ENCODE measurements at places on chromosomes 7 and 10.
A peak's percentile ranks its signal among the peaks of the same experiment; 100 is the strongest.

- no peak for DNase-seq
These were observed 63.7 kb downstream of the TSPAN12 start for GRCh38 chr7:120794106-120794729.

GRCh38 chr10:18647945-18648344, 3.4 kb downstream of the NSUN6 start:
- peak; percentile 39 for DNase-seq

DNA sequence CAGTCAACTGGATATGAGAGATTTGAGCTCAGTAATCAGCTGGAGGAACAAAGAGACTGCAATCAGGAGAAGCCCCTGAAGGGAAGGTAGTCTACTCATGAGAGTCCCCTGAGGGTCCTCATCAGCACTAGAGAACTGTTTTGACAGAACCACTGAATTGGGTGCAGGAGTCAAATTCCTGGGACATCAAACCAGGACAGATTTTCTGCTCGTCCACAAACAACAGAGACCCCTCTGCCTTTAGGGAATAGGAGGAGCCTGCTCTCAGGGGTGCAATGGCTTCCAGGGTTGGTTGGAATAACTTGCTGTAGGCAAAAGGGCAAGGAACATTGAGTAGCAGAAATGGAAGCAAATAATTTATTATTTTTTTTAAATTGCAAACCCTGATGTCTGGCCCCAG, 21.9 kb upstream of the NEUROD6 start:
- no peak for DNase-seq

GRCh38 chr10:75261813-75262705, 26.3 kb upstream of the COMTD1 start:
- no peak for DNase-seq

DNA sequence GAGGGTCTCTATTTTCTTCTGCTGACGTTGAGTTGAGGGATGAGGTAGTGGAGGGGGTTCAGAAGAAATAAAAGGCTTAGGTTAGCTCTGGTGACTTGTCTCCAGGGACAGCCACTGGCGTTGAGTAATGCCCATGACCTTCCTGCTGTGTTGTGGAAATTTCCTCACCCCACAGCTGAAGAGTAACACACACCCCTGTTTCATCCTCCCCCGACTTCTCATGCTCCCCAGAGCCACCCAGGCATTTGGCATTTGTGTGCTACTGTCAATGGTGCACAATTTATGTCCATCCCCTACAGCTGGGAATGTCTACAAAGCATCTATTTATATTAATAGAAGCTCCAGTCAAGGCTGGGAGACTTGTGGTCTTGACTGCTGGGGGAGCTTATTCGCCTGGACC, 4.7 kb upstream of the TMEM72 start:
- DNase-seq: no peak

DNA sequence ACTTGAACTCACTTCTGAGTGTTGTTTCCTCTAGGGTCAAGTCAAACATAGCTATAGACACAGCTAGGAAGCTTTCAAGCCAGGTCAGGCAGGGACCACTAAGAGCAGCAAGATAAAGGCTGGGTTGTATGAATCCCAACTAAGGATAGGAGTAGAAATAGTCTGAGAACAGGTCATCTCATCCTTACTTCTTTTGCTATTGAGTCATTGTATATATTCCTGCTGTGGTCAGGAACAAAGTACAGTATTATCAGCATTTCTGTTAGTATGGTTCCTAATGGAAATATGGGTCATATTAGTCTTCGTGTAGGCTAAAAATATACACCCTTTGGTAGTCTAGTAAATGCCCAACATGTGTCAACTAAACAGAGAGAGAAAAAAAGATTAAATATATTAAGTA, 145.3 kb downstream of the BTAF1 start:
- no peak for DNase-seq

GRCh38 chr10:60035984-60036383, 129.6 kb upstream of the CCDC6 start:
- DNase-seq: no peak

GRCh38 chr7:134561-135256, 57.7 kb upstream of the FAM20C start:
- no peak for DNase-seq

DNA sequence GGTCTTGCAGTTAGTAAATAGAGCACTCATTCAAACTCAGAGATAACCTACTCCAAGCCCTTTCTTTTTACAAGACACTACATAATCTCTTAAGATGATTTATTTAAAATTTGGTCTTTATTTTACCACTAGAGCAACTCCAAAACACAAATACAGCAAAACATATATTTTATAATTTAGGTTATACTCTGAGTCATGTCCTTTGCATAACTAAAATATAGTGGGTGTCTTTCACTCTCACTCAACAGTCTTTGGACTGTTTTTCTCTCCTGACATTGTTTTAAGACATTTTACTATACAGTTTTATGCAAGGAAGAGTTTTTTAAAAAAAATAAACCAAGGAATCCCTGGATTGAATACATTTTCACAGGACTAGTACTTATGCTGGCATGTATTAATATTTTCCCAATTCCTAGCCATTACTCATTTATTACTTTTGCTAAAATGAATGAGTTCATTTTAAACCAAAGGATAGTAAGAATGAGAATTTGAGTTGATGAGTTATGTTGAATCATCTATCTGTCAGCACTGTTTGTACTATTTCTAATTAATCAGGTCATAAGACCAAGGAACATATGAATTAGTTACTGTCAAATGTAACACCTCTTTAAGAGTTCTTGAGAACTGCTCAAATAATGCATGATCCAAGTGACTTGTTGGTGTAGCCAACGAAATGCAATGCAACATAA, 303.1 kb upstream of the FZD1 start:
- DNase-seq: no peak

- no peak for DNase-seq
These were observed 40.0 kb upstream of the INSIG1 start for GRCh38 chr7:155257482-155258225.

- no peak for DNase-seq
These were observed 27.0 kb downstream of the ADRB1 start for GRCh38 chr10:114070710-114071109.

GRCh38 chr10:50550291-50550839, 73.4 kb downstream of the SGMS1 start:
- peak; percentile 99 for DNase-seq

GRCh38 chr10:78082636-78083035, 49.0 kb downstream of the RPS24 start:
- DNase-seq: no peak

DNA sequence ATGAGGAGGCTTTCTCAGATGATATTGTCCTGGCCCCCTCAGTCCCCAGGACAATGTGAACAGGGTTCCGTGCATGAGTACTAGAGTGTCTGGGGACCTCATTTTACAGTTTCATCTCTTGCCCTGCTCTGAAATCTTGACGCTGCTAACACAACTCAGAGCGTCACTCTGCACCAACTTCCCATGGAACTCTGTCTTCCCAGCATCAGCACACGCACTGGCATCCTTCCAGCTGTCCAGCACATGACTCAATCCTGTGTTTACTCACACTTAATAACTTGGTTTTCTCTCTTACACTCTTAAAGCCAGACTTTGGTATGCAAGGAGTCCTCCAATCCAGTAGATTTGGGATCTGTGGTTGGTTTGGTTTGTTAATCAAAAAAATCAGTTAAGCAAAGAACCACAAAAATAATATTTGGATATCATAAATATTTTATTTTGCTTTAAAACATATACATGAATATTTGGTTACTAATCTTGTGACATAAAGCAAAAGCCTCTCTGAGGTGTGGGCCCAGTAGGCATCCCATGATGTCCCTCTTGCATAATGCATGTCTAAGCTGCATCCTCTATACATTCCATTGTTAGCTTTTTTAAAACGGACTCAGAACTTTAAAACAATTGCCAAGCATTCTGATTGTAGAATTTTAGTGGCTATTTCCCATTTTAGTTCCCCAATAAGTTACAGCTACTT, 131.0 kb downstream of the CXCL12 start:
- DNase-seq: no peak

- DNase-seq: peak; percentile 86
These were observed 29.6 kb downstream of the STAM start for GRCh38 chr10:17673471-17674061.

DNA sequence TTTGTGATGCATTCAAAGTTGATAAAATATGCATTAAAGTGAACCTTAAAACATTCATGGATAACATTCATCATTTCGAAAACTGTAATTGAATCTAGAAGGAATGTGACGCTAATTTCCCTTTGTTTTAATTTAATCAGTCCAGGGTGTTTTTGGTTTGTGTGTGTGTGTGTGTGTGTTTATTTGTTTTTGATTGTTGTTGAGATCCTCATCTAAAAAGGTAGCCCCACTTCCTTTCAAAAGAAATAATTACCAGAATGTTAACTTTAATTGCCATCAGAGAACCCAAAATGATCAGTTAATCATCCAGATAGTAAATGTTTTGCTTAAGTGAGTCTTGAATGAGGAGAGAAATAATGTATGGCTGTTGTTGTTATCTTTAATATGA, 74.5 kb upstream of the PTPRZ1 start:
- DNase-seq: no peak

DNA sequence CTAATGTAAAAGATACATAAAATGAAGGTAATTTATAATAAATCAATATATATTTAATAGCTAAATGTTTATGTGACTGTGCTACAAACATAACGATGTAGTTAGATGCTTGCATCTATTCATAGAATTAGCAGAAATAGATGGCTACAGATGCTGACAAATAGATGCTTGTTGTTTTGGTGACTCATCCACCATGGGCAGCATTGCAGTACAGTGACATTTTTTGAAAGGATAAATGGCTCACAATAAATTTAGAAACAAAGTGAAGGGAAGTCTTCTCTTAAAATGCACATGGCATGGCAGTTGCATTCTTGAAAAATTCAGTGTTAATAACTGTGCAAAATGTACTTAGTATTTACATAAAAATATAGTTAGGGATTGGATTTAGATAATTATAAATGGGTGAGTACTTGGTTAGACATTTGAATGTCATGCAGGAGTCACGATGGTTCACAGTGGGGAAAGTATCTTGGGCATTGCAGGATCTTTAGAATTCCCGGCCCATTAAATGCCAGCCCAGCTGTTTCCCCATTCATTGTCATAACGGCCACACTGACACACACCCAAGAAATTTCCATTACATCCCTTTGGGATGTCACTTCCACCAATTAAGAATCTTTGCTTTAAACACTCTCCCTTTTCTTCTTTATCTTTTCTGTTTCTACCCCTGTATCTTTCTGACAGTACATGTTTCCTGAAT, 564.1 kb downstream of the ATRNL1 start:
- DNase-seq: no peak

- DNase-seq: no peak
These were observed 847.2 kb downstream of the CCSER2 start for GRCh38 chr10:85175635-85176034.

DNA sequence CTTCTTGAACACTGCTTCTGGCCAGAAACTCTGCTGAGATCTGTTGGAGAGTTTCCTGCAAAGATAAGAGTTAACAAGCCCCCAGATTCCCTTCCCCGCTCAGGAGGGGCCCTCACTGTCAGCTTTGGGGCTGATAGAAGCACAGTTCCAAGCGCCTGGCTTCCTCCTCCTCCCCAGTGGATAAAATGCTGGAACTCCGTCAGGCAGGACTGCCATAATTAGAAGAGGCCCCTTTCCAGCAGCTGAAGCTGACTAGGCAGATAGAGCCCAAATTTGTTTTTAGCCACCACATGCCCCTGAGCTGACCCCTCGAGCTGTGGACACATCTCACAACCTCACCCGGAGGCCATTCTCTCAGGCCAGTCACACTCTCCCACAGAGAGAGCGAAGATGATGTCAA, 89.4 kb downstream of the TBXAS1 start:
- DNase-seq: peak; percentile 63

GRCh38 chr10:124180044-124180745, 86.8 kb upstream of the CHST15 start:
- no peak for DNase-seq

DNA sequence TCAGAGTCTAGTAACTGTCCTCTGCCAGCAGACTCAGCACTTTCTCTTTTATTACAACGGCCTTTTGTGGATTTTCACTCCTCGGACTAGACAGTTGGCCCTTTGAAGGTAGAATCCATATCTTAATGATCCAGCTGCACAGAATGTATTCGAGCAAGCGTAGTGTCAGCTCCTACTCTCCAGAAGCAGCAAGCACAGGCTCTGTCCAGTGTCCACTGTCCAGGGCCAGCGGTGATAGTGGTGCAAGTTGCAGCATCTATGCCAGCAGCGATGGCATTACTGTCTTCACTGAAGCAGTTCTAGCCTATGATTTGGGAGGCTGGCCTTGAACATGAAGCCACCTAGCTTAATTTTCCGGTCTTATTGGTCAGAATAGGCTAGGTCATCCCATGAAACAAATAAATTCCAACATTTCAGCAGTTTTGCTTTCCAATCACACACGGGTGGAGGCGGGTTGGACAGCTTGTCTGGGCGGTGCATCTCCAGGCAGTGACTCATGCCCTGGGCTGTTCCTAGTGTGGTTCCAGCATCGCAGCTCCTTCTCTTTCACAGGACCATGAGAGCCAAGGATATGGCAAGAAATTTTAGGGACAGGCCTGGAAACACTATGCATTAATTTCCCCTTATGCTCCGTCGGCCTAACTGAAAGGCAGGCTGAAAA, 108.6 kb upstream of the KCNMA1 start:
- DNase-seq: no peak

GRCh38 chr10:83801983-83802382, 337.3 kb upstream of the GHITM start:
- no peak for DNase-seq

DNA sequence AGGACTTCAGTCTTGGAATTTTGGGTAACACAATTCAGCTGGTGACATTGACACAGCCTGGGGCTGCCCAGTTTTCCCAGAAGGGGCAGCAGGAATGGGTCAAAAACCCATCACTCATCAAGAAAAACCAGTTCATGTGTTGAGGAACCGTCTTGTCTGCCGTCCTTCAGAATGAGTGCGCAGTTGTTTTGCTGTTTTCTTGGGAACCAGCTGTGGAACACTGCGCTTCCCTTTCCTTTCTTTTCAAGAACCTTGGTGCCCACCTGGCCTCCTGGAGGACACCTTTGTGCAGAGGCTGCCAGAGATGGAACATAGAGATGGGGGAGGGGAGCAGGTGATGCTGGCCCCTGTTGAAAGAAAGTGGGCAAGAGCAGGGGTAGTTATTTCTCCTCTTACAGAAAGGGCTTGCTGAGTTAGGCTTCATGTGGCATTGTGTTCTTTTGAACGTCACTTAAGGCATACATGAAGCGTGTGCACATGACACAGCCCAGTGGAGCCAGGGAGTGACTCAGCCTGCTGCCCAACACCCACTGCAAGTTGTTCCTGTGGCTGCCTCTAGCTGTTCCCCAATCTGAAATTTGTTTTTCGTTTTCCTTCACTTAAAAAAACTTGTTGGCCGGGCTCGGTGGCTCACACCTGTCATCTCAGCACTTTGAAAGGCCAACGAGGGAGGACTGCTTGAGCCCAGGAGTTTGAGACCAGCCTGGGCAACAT, 87.4 kb upstream of the TNS3 start:
- DNase-seq: peak; percentile 89

Data from hematopoietic multipotent progenitor cell treated with erythropoietin and hydrocortisone succinate and interleukin-3 and kit ligand, for 8 days (in vitro differentiated cells).